ENCODE measurements at places on chromosomes 5 and 9.

DNA sequence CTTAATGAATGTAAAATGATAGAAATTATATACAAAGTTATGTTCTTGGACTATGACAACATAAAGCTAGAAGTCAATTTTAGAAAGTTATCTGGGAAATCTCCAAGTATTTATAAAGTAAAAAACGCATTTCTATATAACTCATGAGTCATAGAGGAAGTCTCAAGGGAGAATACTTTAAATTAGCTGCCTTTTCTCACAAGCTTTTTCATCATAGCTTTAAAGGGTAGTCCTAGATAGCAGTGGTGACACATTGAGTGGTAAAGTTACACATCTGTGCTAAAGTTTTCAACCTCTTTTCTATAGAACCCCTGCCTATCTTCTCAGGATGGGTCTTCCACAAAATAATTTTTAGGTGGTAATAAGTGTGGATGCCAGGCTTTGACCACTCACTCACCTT, 598.3 kb upstream of the FAM174A start:
- DNase-seq = no peak

GRCh38 chr5:95022967-95023695, 261.8 kb downstream of the MCTP1 start:
- DNase-seq = no peak

- no peak for DNase-seq
Measured at GRCh38 chr9:9521033-9521779, 1091.6 kb downstream of the PTPRD start.

- DNase-seq = no peak
Measured at GRCh38 chr9:82736701-82737100, 326.2 kb downstream of the RASEF start.

Data from NCI-H2081 treated with DMSO at 0.1 percent for 48 hours (cell line).